H1 (cell line): ENCODE measurements at places on chromosomes 2 and 18.

GRCh38 chr2:57569396-57569795, 477.2 kb upstream of the VRK2 start:
- H3K36me3 ChIP-seq = no peaks in the 10 kb centered on the region
- no peak for DNase-seq
- H3K27me3 ChIP-seq = no peaks in the 10 kb centered on the region
- H3K4me1 ChIP-seq = no peaks in the 10 kb centered on the region
- no peak overlapping the region for H3K4me3 ChIP-seq

- no peaks in the 10 kb centered on the region for H3K27me3 ChIP-seq
- no peaks in the 10 kb centered on the region for H3K36me3 ChIP-seq
- H3K4me1 ChIP-seq = no peaks in the 10 kb centered on the region
These were observed 141.5 kb upstream of the SP5 start for GRCh38 chr2:170573671-170574070.

- H3K4me1 ChIP-seq = peaks cover 22% of the 10 kb centered on the region
- no peak overlapping the region for H3K4me3 ChIP-seq
- H3K27me3 ChIP-seq = no peaks in the 10 kb centered on the region
These were observed 11.5 kb downstream of the DNMT3A start for GRCh38 chr2:25330273-25330672.

GRCh38 chr2:224570328-224570993, 14.7 kb downstream of the CUL3 start:
- H3K36me3 ChIP-seq = peaks cover 6% of the 10 kb centered on the region; the same call in 1 of the 2 replicates
- no peak overlapping the region for H3K4me3 ChIP-seq
- no peak for DNase-seq
- H3K27me3 ChIP-seq = no peaks in the 10 kb centered on the region

- H3K27me3 ChIP-seq = no peaks in the 10 kb centered on the region
- H3K36me3 ChIP-seq = no peaks in the 10 kb centered on the region
- no peak overlapping the region for H3K4me3 ChIP-seq
- no peak for DNase-seq
- no peak overlapping the region for H3K27ac ChIP-seq
These were observed 71.3 kb downstream of the SOWAHC start for GRCh38 chr2:109685453-109685852.

GRCh38 chr18:50970006-50970405, 2.2 kb downstream of the ELAC1 start:
- no peak for DNase-seq
- peaks cover 8% of the 10 kb centered on the region; the same call in 1 of the 2 replicates for H3K4me1 ChIP-seq
- no peak overlapping the region for H3K4me3 ChIP-seq
- no peaks in the 10 kb centered on the region for H3K36me3 ChIP-seq
- H3K27ac ChIP-seq = no peak overlapping the region

DNA sequence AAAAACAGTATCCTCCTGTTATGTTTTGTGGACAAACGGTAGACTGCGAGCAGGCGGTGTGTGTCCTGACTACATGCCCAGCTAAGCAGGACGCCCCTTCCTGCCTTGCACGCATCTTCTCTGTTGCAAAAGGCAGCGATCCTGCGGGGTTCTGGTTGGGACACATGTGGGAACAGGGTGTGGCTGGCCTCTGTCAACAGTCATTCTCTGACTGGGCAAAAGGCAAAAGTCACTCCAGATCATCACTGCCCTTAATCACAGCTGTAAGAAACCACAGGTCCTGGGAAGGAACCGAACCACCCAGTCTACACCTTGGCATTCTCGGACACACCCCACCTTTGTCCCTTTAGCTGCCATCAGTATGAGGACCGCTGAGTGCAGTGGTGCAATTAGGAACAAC, 44.3 kb upstream of the TMEM87B start:
- no peaks in the 10 kb centered on the region for H3K27me3 ChIP-seq
- H3K4me3 ChIP-seq = no peak overlapping the region
- no peaks in the 10 kb centered on the region for H3K4me1 ChIP-seq
- H3K27ac ChIP-seq = no peak overlapping the region

- H3K4me1 ChIP-seq = peaks cover 40% of the 10 kb centered on the region
- H3K36me3 ChIP-seq = peaks cover 3% of the 10 kb centered on the region; the same call in 1 of the 2 replicates
- DNase-seq = no peak
These were observed 101.9 kb downstream of the ACOXL start for GRCh38 chr2:110834134-110834827.

- H3K36me3 ChIP-seq = no peaks in the 10 kb centered on the region; the same call in 1 of the 2 replicates
- H3K4me1 ChIP-seq = no peaks in the 10 kb centered on the region
- no peak overlapping the region for H3K27ac ChIP-seq
- no peak overlapping the region for H3K4me3 ChIP-seq
- DNase-seq = no peak
These were observed 209.6 kb downstream of the CYP26B1 start for GRCh38 chr2:71938108-71938507.

- H3K27ac ChIP-seq = no peak overlapping the region
- no peaks in the 10 kb centered on the region for H3K36me3 ChIP-seq
- no peak overlapping the region for H3K4me3 ChIP-seq
- DNase-seq = no peak
- H3K27me3 ChIP-seq = no peaks in the 10 kb centered on the region
- H3K4me1 ChIP-seq = peaks cover 6% of the 10 kb centered on the region; the same call in 1 of the 2 replicates
These were observed 324.0 kb downstream of the IRS1 start for GRCh38 chr2:226475650-226476049.

DNA sequence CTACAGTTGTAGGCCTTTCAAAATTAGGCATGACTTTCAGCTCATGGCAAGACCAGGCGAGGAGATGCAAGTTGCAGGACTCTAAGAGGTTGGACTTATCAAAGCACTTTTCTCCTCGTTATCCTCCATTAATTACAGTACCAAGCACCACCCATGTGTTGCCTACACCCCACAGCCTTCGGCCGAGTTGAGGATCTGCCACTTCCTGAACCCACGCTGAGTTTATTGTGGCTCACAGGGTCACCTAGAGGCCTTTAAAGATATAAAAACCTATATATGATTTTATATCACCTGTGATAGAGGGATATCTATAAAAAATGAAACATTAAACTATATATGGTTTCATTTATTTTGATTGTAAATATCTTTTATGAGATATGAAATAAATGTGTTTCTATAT, 2.6 kb downstream of the UGT1A10 start:
- H3K27ac ChIP-seq = no peak overlapping the region
- H3K36me3 ChIP-seq = no peaks in the 10 kb centered on the region
- no peak overlapping the region for H3K4me3 ChIP-seq
- no peaks in the 10 kb centered on the region for H3K4me1 ChIP-seq

DNA sequence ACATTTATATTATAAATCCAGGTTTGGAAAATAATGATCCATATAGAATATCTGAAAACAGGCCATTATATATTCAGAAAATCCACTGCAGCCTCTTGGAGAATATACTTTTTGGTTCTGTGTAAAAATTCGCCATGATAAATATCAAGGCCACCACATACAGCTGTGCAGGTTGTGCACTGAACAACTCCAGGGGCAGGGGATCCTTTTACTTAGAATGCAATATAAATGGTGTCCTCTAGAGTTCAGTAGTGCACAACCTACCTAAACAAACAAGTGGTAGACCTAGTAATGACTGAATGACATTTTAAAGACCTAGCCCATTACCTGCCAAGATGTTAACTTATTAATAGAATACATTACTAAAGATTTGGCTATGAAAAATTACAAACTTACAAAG, 22.4 kb downstream of the MOGAT1 start:
- no peak overlapping the region for H3K4me3 ChIP-seq
- H3K27me3 ChIP-seq = no peaks in the 10 kb centered on the region
- no peak for DNase-seq
- H3K36me3 ChIP-seq = no peaks in the 10 kb centered on the region

GRCh38 chr2:57943315-57943714, 103.3 kb upstream of the VRK2 start:
- H3K4me1 ChIP-seq = no peaks in the 10 kb centered on the region
- no peak overlapping the region for H3K27ac ChIP-seq
- H3K36me3 ChIP-seq = no peaks in the 10 kb centered on the region
- DNase-seq = no peak
- H3K4me3 ChIP-seq = no peak overlapping the region
- no peaks in the 10 kb centered on the region for H3K27me3 ChIP-seq

- no peak for DNase-seq
- no peaks in the 10 kb centered on the region for H3K4me1 ChIP-seq
- no peak overlapping the region for H3K27ac ChIP-seq
- H3K4me3 ChIP-seq = no peak overlapping the region
- H3K27me3 ChIP-seq = no peaks in the 10 kb centered on the region
These were observed 549.0 kb upstream of the VRK2 start for GRCh38 chr2:57497489-57498096.

DNA sequence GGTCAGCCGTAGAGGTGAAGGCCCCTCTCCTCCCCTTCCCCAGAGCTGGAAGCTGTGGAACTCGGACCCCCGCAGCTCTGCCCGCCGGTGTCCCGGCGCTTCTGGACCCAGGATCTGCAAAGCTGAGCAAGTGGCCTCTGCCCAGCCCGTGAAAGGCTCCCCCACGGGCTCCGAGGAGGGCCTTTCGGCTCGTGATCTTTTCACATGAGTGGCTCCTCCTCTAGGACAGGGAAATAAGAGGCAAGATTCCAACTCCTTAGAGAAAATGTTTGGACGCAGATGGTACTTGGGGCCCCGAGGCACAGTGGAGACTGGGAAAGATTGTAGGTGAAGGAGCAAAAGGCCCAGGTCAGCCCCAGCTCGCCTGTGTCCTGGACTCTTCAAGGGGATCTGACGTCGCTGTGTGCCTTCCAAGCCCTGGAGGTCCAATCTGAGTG, 48.2 kb upstream of the SP3 start:
- no peaks in the 10 kb centered on the region for H3K36me3 ChIP-seq
- H3K4me3 ChIP-seq = peak overlapping the region; percentile 30
- H3K27ac ChIP-seq = no peak overlapping the region
- H3K27me3 ChIP-seq = peaks cover 8% of the 10 kb centered on the region

DNA sequence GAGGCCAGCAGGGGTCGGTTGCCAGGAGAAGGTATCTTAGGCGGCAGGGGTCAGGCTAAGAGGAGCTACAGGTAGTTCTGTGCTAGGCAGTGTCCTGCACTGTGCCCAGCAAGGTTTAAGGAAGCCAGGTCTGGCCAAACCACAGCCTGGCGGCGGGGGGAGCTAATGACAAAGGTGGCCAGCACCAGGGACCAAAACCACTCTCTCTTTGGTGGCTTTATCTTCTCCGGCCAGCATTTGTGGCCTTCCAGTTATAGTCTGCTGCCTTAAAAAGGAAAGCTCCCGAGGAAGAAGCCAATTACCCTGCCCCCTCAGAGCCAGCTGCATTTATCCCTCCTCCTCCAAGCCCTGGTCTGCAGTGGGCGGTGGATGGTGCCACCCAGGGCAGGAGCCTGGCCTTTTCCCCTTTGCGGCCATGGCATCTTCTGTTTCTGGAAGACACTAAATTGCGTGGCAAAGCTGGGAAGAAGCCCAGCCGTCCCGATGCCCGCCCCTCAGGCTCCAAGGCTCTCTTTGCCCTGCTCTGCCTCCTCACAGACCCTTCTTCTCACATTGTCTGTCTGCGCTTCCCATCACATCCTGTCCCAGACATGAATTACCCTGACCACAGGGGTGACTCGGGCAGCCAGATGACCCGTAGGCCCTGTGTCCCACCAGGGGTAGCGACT, 94.6 kb downstream of the EN1 start:
- H3K36me3 ChIP-seq = no peaks in the 10 kb centered on the region
- H3K4me3 ChIP-seq = no peak overlapping the region
- H3K27ac ChIP-seq = no peak overlapping the region
- H3K4me1 ChIP-seq = peaks cover 13% of the 10 kb centered on the region

DNA sequence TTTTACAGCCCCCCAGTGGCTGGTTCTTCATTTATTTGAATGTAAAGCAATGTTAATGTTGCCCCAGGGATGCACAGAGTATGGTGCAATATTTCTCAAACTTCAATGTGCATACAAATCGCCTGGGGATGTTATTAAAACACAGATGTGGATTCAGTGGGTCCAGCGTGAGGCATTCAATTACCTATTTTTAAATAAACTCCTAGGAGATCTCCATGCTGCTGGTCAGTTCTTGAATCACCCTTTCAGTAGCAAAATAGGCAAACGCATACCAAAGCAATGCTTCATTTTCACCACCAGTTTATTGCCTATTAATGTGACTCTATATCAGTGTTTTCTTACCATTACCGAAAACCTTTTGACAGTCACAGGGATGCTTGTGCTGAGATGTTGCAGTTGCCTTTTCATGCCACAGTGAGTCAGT, 530.7 kb downstream of the CBLN2 start:
- H3K27ac ChIP-seq = no peak overlapping the region
- H3K36me3 ChIP-seq = no peaks in the 10 kb centered on the region
- no peak overlapping the region for H3K4me3 ChIP-seq
- H3K4me1 ChIP-seq = no peaks in the 10 kb centered on the region

DNA sequence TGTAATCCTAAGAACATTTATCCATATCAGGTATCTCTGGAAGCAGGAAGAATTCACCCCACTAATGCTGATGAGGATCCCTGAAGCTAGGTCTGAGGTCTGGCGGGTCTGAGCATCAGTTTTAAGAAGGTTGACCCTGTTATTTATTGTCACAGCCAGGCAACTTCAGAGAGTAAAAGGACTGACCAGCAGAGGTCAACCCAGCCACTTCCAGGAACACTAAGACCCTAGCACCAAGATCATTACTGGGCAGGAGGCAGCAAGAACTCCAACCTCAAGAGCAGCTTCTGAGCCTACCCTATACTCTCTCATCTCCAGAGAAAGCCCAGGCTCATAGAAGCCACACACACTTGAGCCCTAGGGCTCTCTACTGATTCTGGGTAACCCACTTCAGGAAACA, 901.4 kb downstream of the DCDC2C start:
- H3K27ac ChIP-seq = no peak overlapping the region
- DNase-seq = no peak
- no peaks in the 10 kb centered on the region for H3K27me3 ChIP-seq
- H3K36me3 ChIP-seq = no peaks in the 10 kb centered on the region
- no peaks in the 10 kb centered on the region for H3K4me1 ChIP-seq
- no peak overlapping the region for H3K4me3 ChIP-seq

DNA sequence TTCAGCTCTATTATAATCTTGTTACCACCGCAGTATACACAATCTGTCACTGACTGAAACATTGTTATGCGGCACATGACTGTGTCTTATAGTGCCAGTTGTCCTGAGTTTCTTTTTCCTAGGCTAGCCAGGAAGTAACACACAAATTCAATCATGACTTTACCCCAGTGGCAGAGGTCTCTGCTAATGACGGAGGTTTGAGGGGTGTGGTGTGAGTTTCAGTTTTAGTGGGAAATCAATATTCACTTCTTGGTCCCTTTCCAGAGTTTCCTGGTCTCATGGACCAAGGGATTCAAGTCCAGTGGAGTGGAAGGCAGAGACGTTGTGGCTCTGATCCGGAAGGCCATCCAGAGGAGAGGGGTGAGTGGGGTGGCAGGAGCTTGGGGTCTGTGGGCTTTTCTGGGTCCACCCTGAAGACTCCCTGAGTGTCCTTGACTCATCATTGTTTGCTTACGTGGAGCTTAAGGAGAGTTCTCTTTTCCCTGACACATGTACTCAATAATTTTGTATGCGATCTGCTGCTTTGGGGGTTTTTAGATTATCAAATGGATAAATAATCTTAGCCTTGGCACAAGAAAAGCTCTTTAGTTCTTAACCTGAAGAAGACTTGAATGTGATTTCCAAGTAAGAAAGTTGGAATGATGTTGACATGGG, 39.2 kb downstream of the HK2 start:
- no peaks in the 10 kb centered on the region for H3K27me3 ChIP-seq
- no peak overlapping the region for H3K27ac ChIP-seq
- DNase-seq = no peak
- H3K4me3 ChIP-seq = no peak overlapping the region
- H3K36me3 ChIP-seq = peaks cover 46% of the 10 kb centered on the region
